ENCODE measurements at places on chromosomes 5 and 9. TPM values are rescaled to one million over a fixed set of nuclear protein-coding genes. Genes with fewer than 3 reads are reported as not detected.

GRCh38 chr5:74562122-74562521, 78.4 kb downstream of the ENC1 start:
- no peak for DNase-seq

Gene FCHO2
- 14.5 TPM for polyA plus RNA-seq

DNA sequence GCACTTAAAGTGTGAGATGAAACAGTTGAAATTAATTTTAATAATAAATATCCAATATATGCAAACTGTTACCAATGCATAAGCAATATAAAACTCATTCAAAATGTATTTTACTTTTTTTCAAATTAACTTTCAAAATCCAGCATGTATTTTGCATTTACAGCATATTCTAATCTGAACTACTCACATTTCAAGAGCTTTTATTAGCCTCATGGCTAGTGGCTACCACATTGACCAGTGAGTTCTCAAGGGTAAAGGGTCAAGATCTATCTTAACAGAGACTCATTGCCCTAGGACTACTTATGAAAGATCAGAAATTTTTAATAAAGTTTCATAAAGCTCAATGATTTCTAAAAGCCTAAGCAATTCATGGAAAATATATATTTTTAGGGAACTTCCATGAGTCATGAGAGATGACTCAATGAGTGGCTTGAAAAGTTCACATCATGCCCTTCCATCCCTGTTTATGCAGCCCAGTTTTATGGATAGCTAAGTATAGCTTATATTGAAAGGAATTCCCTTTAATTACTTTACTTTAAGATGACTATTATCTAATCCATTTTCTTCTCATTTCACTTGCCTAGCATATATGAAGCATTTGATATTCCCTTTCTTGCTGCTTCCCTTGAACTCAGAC, 608.6 kb downstream of the SLCO4C1 start:
- DNase-seq = no peak

Gene GFI1B
- 0.04 TPM for polyA plus RNA-seq

GRCh38 chr5:52620315-52620714, 167.4 kb upstream of the ITGA1 start:
- DNase-seq = no peak

Gene TERT
- not detected for polyA plus RNA-seq

DNA sequence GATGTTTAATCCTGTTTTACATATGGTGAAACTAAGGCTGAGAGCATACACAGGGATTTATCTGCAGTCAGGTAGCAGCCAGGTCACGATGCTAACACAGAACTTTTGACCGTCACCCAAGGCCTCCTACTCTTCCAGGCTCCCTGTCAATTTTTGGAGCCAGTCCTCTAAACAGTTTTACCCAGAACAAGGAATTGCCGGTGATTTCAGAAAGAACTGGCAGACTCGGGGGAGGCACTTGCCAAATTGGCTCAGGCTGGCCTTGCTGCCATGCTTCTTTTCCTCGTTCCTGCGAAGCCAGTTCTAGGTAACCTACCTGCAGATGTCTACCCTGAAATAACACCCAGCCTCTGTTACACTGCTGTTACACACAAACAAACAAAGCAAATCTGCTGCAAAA, 21.2 kb downstream of the GRIA1 start:
- DNase-seq = no peak

- DNase-seq = no peak
Measured at GRCh38 chr9:37197158-37198038, 77.0 kb downstream of the ZCCHC7 start.

DNA sequence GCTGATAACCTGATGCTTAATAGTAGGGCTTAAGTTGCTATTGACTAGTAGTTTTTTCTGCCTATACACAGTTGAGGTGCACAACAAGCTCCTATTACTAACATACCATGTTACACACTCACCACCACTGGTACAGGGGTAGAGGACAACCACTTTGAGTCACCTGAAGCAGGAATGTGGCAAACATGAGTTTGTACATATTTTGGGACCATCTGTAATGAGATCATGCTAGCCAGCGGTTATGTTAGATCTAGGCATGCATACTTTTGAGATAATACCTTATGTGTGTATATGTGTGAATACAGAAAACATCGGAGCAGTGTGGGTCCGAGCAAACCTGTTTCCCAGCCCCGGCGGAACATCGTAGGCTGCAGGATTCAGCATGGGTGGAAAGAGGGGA, 72.8 kb upstream of the NXNL2 start:
- DNase-seq = no peak

Gene BRINP1
- 0.23 TPM for polyA plus RNA-seq

Gene SH3GL2
- 2.4 TPM for polyA plus RNA-seq

GRCh38 chr5:51632793-51633192, 249.5 kb downstream of the ISL1 start:
- DNase-seq = peak; percentile 62

Gene TSSK1B
- not detected for polyA plus RNA-seq

Gene CTXN3
- 0.06 TPM for polyA plus RNA-seq

GRCh38 chr5:61811052-61811451, 479.0 kb downstream of the ZSWIM6 start:
- no peak for DNase-seq

DNA sequence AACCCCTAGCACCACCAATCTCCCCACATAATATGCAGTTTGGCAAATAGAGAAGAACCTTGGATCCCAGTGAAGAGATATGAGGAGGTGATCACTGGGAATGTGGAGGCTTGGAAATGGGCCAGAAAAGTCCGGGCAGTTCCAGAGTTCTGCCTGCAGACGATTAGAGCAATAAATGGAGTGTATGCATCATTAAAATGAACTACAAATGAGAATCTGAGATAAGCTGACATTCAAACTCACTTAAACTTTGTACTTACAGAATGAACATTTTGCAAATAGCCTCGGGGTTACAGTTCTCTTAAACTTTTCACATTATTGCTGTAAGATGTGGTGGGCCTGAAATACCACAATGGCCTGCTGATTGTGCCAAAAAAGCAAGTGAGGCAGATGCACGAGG, 23.0 kb upstream of the LHFPL2 start:
- peak; percentile 81 for DNase-seq

GRCh38 chr9:105138306-105138801, 106.1 kb upstream of the SLC44A1 start:
- no peak for DNase-seq

GRCh38 chr9:92292338-92293074, 991 bp downstream of the IARS1 start:
- DNase-seq = no peak

- no peak for DNase-seq
Measured at GRCh38 chr9:90801241-90801972, at the start of gene SYK. Gene SYK (plus strand): TSS chr9:90801819. CDS start chr9:90843899, 42,080 bp downstream.

Gene ZFP2
- 1.8 TPM for polyA plus RNA-seq

GRCh38 chr9:97850746-97851445, 2.1 kb upstream of the FOXE1 start:
- DNase-seq = no peak

DNA sequence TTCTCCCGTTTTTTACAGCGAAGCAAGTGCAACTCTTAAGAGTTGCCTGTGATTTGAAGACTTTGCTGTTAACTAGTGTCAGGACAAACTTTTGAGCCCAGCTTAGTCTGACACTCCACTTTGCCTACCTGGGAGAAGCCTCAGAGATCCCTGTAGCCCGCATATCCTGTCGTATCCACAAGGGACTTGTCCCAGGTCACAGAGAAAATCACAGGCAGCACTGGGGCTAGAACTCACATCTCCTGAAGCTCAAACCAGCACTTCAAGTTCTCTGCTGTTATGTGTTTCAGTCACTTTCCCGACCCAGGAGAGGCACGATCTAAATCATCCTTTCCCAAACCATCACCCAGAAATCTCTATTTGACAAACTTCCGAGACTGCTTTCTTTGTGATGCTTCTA, 584.5 kb downstream of the ACTL7B start:
- no peak for DNase-seq

DNA sequence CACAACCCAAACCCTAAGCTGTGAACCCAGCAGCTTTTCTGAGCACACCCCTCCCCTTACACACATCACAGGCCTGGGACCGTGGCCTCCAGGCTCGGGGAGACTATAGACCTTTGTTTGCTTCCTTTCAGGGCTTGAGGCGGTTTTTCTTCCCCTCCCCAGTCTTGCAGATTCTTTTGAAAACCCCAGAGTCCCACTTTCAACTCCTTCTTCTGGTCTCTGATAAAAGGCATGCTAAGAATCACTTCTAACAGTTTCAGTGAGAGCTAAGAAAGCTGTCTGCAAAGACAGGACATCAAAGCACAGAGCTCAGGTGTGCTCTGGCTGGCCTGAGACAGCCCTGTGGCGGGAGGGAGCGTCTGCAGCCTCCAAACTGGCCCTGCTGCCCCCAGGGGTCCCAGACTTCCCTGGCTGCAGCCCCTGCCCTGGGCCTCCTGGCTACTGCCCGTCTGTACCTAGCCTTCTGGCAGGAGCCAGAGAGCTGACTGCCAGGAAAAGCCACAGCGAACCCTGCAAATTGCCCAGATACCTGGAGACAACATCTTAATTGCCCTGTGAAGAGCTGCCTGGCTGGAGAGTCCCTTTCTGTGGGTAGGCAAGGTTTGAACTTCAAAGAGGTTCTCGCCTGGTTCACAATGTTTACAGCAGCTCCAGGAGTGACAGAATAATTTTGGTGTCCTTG, 138.9 kb downstream of the GADD45G start:
- no peak for DNase-seq

Gene SMARCA2
- polyA plus RNA-seq = 73.2 TPM

DNA sequence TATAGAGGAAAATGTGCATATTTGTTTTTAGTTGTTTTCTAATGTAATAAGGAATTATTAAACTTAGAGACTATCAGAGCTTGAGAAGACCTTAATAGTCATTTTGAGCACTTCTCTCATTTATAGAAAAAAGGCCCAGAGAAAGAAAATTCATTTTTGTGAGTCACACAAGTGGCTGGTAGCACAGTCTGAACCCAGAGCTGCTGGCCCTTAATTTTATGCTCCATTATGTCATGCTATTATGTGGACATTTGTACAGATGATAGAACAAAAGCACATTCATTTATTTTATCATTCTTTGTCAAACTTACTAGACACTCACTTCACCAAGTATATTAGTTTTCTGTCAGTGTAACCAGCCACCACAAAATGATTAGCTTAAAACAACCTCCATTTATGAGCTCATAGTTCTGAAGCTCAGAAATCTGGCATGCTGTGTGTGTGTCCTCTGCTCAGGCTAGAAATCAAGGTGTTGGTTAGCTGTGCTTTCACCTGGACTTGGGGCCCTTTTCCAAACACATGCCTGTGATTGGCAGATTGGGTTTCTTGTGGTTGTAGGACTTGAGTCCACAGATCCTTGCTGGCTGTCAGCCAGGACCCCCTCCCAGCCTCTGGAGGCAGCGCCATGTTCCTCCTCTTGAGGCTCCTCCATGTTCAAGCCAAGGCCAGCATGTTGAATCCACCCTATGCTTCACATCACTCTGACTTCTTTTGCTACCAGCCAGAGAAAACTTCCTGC, 188.9 kb downstream of the ARHGAP26 start:
- DNase-seq = no peak

DNA sequence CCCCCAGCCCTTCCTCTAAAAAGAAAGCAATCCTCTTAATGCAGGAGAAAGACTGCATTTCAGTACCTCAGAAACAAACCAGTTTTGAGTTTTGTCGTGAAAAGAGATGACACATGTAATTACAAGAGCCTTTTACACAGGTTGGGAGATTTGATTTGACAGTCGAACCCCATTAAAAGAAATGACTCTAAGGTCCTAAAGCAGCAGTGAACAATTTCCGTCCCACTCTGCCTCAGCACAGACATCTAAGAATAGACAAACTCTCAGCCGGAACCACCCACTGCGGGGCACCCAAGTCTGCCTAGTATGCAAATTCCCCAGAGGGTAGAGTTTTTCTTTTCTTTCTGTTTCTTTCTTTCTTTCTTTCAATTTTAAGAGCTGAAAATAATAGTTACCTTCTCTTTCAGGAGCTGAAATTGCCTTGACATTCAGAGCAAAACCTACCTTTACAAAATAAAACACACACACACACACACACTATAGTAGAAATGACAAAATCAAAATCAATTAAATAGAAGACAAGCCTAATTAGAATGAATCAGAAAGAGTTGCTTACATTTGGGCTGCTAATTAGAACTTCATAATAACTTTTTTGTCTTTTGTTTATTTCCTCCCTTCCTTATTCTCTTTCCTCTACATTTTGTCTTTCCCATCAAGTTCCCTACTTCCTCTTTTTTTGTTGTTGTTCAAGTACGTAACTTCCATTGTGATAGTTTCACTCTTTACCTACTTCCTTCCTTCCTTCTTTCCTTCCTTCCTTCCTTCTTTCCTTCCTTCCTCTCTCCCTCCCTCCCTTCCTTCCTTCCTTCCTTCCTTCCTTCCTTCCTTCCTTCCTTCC, 65.1 kb downstream of the BASP1 start:
- no peak for DNase-seq

DNA sequence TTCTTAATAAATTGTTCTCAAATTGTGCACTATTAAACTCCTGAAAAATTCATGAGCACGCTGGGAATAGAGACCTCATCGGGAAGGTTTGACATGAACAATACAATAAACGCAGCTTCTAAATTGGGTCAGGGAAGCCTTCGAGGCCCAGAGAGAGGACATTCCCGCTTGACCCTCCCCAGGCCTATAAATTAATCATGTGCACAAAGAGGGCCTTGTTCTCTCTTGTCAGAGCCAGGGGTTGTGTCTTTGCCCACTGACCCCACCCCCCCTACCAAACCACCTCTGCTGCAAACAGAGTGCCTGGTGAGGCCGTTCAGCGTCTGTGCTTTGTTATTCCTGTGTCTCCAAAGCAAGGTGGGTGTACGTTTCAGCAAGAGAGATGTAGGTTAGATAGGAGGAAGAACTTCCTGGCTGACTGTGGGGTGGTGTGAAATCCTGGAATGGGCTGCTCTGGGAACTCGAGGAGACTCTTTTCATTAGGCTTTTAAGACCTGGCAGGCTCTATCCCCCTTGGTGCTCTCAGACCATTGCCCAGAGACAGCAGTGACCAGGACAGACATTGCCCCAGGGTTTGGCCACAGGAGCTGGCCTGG, 18.2 kb upstream of the DAB2IP start:
- DNase-seq = no peak

GRCh38 chr5:132629230-132629944, 28.6 kb upstream of the IL13 start:
- no peak for DNase-seq

- no peak for DNase-seq
Measured at GRCh38 chr5:109694451-109694891, 4.7 kb downstream of the MAN2A1 start.

GRCh38 chr5:35789732-35790456, 66.8 kb upstream of the IL7R start:
- DNase-seq = no peak

- DNase-seq = no peak
Measured at GRCh38 chr9:117313989-117314388, 100.9 kb downstream of the ASTN2 start.

- DNase-seq = no peak
Measured at GRCh38 chr5:69502767-69503488, 10.3 kb downstream of the OCLN start.

Gene PCDHGA2
- 4.1 TPM for polyA plus RNA-seq

DNA sequence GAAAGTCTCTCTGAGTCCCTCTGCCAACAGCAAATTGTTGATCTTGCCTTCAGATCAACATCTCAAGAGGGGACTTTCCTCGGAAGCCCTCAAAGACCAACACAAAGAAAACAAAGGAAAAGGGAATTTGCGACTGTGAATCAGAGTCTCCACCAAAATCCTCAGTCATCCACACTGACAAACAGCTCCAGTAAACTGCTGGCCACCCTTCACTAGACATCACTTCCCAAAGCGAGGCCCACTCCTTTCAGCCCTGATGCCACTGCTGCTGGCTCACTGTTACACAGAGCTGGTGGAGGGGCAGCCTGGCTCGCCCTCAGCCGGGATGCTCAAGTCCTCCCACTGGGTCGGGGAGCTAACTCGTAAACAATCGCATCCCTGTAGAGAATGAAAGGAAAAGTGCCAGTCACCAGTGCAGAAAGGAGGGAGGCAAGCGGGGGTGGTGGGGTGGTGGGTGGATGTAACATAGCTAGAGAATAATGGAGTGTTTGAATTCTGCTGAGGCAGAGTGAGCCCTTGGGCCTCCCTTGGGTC, 1.3 kb downstream of the FGF1 start:
- no peak for DNase-seq

Gene HACD4
- polyA plus RNA-seq = 3.8 TPM
